ENCODE measurements at places on chromosomes 1 and 21. TPM values are rescaled to one million over a fixed set of nuclear protein-coding genes. Genes with fewer than 3 reads are reported as not detected.

The CNR2 gene
- polyA plus RNA-seq = 0.05 TPM

The HSPB7 gene
- polyA plus RNA-seq = not detected

- no peaks in the 10 kb centered on the region for H3K27me3 ChIP-seq
- peaks cover 11% of the 10 kb centered on the region for H3K4me1 ChIP-seq
- H3K4me3 ChIP-seq = no peak overlapping the region
- H3K27ac ChIP-seq = no peak overlapping the region
- no peaks in the 10 kb centered on the region for H3K36me3 ChIP-seq
- no peak for DNase-seq
Measured at GRCh38 chr1:31700468-31701090, 3.2 kb downstream of the COL16A1 start.

The LDLRAD1 gene
- polyA plus RNA-seq = not detected

DNA sequence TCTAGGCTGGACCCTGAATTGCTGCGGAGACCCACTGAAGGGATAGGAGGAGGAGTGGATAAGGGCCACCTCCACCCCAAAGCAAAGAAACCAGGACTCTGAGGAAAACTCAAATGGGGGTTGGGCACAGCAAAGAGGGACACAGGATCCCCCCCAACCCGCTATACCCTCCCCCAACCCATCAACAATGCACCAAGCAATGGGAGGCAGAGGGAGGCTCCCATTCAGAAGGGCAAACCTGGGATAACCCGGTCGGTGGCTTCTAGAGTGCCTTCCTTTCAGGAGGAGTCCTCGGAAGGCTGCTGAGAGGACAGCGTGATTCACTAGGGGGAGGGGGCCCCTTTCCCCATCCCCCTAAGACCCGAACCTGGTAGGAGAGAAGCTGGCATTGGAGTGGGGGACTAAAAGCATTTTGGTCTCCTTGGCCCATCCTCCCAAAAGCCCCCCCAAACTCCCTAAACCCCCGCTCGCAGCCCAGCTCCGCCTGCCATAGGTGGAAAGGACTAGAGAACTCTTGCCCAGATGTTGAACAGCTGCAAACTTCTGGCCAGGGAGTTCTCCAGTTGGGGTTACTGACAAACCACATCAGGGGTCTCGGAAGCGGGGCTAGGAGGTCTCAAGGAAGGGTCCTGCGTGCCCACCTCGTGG, 1.3 kb downstream of the MEF2D start:
- H3K27me3 ChIP-seq = no peaks in the 10 kb centered on the region
- H3K27ac ChIP-seq = peak overlapping the region; percentile 99
- H3K4me3 ChIP-seq = peak overlapping the region; percentile 85
- H3K36me3 ChIP-seq = peaks cover 11% of the 10 kb centered on the region
- DNase-seq = no peak

The NBPF9 gene
- 5.3 TPM for polyA plus RNA-seq

GRCh38 chr1:8314346-8315280, 3.3 kb upstream of the SLC45A1 start:
- peaks cover 13% of the 10 kb centered on the region for H3K4me1 ChIP-seq
- DNase-seq = peak; percentile 28
- no peaks in the 10 kb centered on the region for H3K27me3 ChIP-seq

DNA sequence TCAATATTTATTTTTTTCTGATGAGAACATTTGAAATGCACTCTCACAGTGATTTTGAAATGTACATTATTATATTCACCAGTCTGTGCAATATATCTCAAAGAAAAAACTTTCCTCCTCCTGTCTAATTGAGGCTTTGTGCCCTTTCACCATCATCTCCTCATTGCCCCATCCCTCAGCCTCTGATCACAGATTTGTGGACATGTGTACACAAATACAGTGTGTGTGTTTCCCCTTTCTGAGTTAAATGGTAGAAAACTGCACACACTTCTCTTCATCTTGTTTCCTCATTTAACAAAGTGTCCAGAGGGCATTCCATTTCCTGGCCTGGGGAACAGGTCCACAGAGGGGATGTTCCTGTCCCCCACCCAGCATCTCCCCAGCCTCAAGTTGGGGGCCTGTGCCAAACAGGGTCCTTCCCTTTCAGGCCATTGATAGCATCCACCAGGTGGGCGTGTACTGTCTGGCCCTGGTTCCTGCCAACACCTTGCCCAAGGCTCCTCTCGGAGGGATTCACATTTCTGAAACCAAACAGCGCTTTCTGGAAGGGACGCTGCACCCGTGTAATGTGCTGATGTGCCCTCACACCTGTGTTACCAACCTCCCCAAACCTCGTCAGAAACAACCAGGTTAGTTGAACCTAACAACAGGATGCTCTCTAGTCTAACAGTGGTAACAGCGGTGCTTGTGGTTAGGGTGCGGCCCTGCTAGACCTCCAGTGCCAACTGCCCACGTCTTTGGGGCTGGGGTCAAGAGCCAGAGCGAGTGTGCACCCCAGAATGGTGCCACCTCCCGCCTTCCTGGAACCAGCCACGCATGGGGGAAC, 54.6 kb downstream of the S100B start:
- peaks cover 50% of the 10 kb centered on the region for H3K4me1 ChIP-seq
- DNase-seq = peak; percentile 94
- H3K36me3 ChIP-seq = peaks cover 36% of the 10 kb centered on the region
- no peaks in the 10 kb centered on the region for H3K27me3 ChIP-seq
- peak overlapping the region; percentile 83 for H3K4me3 ChIP-seq

DNA sequence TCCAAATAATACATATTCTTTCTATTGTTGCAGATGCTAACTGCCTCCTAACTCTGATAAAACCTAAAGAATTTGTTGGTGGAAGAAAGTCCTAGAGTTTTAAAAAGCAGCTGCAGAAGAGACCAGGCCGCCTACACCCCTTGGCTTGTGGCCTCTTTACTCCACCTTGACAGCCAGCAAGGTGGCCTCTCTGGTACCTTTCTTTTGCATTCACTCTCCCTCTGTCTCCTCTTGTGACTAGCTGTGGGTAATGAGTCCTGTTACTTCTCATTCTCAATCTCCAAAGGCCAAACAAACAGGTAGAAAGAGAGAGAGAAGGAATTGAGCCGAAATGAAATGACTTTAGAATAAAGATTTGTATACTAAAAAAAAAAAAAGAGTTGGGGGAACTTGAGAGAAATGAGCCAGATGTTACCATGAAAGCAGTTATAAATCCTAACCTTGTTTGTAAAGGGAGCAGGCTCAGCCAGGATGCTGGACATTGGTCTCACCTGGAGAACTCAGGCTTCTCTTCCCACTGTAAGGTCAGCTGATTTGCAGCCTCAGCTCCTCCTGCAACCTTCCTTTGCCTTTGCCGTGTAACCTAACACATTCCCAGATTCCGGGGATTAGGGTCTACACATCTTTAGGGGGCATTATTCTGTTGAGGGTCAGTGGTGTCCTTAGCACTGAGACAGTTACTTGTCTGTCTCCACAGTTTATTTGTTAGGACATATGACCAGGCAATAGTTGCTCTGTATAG, 164.1 kb upstream of the IRF2BP2 start:
- H3K36me3 ChIP-seq = no peaks in the 10 kb centered on the region
- peaks cover 24% of the 10 kb centered on the region for H3K4me1 ChIP-seq
- H3K27ac ChIP-seq = no peak overlapping the region
- no peak overlapping the region for H3K4me3 ChIP-seq
- peaks cover 5% of the 10 kb centered on the region for H3K27me3 ChIP-seq

The C1orf141 gene
- not detected for polyA plus RNA-seq

- no peaks in the 10 kb centered on the region for H3K4me1 ChIP-seq
- H3K4me3 ChIP-seq = no peak overlapping the region
- no peaks in the 10 kb centered on the region for H3K36me3 ChIP-seq
- H3K27me3 ChIP-seq = no peaks in the 10 kb centered on the region
- no peak for DNase-seq
- H3K27ac ChIP-seq = no peak overlapping the region
Measured at GRCh38 chr1:88180449-88181108, 503.5 kb upstream of the PKN2 start.

DNA sequence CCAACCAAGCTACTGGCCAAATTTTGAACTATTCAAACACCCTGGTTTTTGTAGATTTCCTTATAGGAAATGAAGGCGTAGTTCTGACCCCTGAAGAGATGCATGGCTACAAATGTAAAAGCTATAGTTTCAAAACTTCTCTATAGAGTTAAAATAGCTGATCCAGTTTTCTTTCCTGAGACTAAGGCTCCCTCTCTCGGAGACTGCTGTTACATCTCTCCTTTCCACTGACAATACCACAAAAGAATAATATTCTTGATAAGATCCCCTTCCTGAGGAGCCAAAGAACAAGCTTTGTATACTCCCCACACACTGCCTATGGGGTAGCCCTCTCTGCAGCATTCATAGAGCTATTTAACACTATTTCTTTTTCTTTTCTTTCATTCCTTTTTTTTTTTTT, 6.7 kb upstream of the CFAP126 start:
- no peak for DNase-seq
- no peaks in the 10 kb centered on the region for H3K27me3 ChIP-seq
- H3K36me3 ChIP-seq = no peaks in the 10 kb centered on the region
- H3K4me1 ChIP-seq = no peaks in the 10 kb centered on the region
- H3K27ac ChIP-seq = no peak overlapping the region

GRCh38 chr21:31293986-31294385, 50.1 kb downstream of the TIAM1 start:
- no peak overlapping the region for H3K4me3 ChIP-seq
- H3K4me1 ChIP-seq = no peaks in the 10 kb centered on the region
- H3K27me3 ChIP-seq = no peaks in the 10 kb centered on the region
- H3K27ac ChIP-seq = no peak overlapping the region

DNA sequence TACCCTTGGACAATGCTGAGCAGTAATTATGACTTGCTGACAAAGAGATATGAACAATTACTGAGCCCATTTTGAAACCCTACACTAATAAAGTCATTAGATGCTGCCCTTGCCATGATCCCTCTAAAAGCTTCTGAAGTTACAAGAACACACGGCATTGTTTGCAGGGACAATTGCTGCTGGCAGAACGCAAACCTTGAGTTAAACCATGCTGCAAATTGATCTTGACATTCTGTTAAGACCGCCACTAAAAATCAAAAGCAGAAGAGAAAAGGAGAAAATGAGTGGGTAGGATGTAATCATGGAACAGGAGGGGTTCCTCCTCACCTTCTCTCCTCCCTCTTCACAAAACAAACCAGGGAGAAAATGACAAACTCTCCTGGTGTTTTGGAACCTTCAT, 136.2 kb upstream of the DMRTA2 start:
- H3K36me3 ChIP-seq = peaks cover 10% of the 10 kb centered on the region

GRCh38 chr21:30713766-30714165, 4.8 kb downstream of the KRTAP21-3 start:
- no peak for DNase-seq
- no peak overlapping the region for H3K4me3 ChIP-seq
- no peaks in the 10 kb centered on the region for H3K27me3 ChIP-seq
- no peaks in the 10 kb centered on the region for H3K4me1 ChIP-seq

GRCh38 chr1:32702599-32703478, at the start of gene SYNC:
TSS of gene SYNC (minus strand) at chr1:32702770. CDS start at chr1:32702660, 110 bp downstream.
- H3K36me3 ChIP-seq = no peaks in the 10 kb centered on the region
- H3K4me3 ChIP-seq = no peak within 1 kb of the TSS
- H3K4me1 ChIP-seq = peaks cover 9% of the 10 kb centered on the region
- peaks cover 12% of the 10 kb centered on the region for H3K27me3 ChIP-seq

GRCh38 chr1:117346206-117346928, 20.9 kb upstream of the MAN1A2 start:
- no peaks in the 10 kb centered on the region for H3K36me3 ChIP-seq
- H3K27ac ChIP-seq = peak overlapping the region; percentile 63
- peak overlapping the region; percentile 63 for H3K4me3 ChIP-seq
- peaks cover 29% of the 10 kb centered on the region for H3K4me1 ChIP-seq

GRCh38 chr1:88300752-88301263, 383.3 kb upstream of the PKN2 start:
- no peak for DNase-seq
- no peaks in the 10 kb centered on the region for H3K4me1 ChIP-seq
- H3K4me3 ChIP-seq = no peak overlapping the region
- H3K36me3 ChIP-seq = no peaks in the 10 kb centered on the region
- H3K27me3 ChIP-seq = no peaks in the 10 kb centered on the region

The SLC44A3 gene
- polyA plus RNA-seq = not detected

- H3K27me3 ChIP-seq = no peaks in the 10 kb centered on the region
- no peaks in the 10 kb centered on the region for H3K4me1 ChIP-seq
- H3K27ac ChIP-seq = no peak overlapping the region
- no peak overlapping the region for H3K4me3 ChIP-seq
- DNase-seq = no peak
- no peaks in the 10 kb centered on the region for H3K36me3 ChIP-seq
Measured at GRCh38 chr21:32140151-32140550, 138.7 kb downstream of the MIS18A start.

DNA sequence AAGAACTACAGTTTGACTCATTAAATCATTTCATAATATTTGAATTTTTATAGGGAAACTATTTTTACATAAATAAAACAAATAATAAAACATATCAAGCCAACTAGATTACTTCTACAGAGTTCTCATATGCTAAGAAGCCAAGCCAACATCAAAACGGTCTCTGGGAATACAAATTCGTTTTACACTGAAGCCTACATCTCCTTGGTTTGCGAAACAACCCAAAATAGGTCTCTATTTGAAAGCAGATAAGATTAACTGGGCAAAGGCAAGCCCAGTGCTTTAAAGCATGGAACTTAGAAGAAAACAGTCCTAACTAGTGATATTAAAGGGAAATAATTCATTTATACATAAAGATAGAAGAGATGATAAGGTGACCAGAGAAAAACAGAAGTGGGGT, 25.3 kb downstream of the MIXL1 start:
- no peaks in the 10 kb centered on the region for H3K4me1 ChIP-seq
- peaks cover 5% of the 10 kb centered on the region for H3K36me3 ChIP-seq
- H3K4me3 ChIP-seq = no peak overlapping the region
- no peak for DNase-seq
- no peaks in the 10 kb centered on the region for H3K27me3 ChIP-seq

DNA sequence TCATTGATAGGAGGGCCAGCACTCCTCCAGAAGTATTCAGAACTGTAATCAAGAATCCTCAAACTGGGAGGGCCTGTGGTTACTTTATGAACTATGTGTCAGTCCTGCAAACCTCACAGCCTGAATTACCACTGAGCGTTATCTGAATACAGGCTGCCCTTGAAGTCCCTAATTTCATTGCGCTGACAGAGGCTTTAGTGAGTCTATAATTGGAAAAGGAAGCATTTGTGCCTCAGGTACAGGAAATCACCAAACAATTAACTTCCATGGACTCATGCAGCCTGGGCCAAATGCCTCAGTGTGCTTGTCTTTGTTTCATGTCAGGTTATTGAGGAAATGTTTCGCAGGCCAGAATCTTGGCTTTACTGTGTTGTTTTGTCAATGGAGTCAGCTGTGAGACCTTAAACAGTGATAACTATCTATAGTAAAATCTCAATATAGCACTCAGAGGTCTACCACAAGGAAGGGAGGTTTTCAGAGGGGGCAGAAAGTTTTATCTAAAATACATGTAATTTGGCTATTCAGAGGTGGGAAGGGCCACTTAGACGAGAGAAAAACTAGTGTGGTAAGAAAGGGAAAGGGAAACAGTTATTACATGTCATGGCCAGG, 32.9 kb upstream of the DOCK7 start:
- no peaks in the 10 kb centered on the region for H3K27me3 ChIP-seq
- H3K4me3 ChIP-seq = no peak overlapping the region
- no peaks in the 10 kb centered on the region for H3K36me3 ChIP-seq
- no peaks in the 10 kb centered on the region for H3K4me1 ChIP-seq
- H3K27ac ChIP-seq = no peak overlapping the region

- no peaks in the 10 kb centered on the region for H3K36me3 ChIP-seq
- no peak for DNase-seq
- H3K4me1 ChIP-seq = no peaks in the 10 kb centered on the region
- H3K4me3 ChIP-seq = no peak overlapping the region
- H3K27ac ChIP-seq = no peak overlapping the region
Measured at GRCh38 chr1:200376528-200376927, 33.3 kb downstream of the ZNF281 start.

The DPYD gene
- 58.3 TPM for polyA plus RNA-seq

All from CD4-positive, CD25-positive, alpha-beta regulatory T cell (primary cell).